ENCODE measurements at places on chromosomes 11 and 22.

DNA sequence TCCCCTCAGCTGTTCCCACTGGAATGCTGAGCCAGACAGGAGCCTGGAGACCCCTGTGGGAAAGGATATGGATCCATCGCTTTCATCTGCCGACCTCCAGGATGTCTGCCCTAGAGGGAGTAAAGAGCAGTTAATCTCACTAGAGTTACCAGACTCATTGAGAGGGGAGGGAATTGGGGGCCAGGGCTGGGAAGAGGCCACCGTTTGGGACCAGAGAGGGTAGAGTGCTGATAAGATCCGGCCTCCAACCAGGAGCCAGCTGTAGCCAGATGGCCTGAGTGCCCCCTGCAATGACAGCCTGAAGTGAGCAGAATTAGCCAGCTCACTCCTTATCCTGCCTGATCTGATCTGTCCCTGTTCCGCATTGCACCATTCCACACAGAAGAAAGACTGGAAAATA, 3.7 kb upstream of the APLNR start:
- DNase-seq: no peak

DNA sequence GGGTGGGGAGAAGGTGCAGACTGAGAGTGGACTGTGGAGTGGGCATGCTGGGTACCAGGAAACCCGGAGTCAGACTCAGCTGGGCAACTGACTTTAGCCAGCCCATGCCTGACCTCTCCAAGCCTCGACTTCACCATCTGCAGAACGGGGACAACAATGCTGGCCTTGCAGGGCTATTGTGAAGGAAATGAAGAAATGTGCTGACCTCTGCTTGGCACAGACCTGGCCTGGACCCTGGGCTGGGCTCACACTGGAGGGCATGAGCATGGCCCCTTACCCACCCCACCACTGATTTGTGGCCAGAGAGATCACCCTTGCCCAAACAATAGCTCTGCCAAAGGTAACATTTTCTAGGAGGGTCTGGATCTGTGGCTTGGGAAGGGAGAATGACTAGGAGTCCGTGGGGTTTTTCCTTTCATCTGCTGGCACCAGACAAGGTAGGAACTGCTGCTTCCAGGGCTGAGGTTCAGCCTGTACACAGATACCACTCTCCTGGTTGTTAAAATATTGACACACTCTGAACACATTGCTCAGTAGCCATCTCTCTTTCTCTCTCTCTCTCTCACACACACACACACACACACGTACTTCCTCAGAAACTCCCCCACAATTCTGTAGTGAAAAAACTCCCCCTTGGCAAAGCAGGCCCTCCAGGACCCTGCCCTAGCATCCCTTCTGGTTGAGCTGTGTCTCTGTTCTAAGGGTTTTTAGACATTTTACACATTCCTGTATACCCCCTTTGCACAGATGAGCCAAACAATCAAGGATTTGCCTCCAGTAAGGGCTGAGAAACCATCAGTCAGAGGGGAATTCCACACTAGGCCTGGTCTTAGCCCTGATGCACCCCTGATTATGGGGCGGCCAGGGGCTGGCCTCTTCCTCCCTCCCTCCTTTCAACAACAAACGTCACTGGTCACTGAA, 1.0 kb downstream of the MOGAT2 start:
- DNase-seq: no peak

DNA sequence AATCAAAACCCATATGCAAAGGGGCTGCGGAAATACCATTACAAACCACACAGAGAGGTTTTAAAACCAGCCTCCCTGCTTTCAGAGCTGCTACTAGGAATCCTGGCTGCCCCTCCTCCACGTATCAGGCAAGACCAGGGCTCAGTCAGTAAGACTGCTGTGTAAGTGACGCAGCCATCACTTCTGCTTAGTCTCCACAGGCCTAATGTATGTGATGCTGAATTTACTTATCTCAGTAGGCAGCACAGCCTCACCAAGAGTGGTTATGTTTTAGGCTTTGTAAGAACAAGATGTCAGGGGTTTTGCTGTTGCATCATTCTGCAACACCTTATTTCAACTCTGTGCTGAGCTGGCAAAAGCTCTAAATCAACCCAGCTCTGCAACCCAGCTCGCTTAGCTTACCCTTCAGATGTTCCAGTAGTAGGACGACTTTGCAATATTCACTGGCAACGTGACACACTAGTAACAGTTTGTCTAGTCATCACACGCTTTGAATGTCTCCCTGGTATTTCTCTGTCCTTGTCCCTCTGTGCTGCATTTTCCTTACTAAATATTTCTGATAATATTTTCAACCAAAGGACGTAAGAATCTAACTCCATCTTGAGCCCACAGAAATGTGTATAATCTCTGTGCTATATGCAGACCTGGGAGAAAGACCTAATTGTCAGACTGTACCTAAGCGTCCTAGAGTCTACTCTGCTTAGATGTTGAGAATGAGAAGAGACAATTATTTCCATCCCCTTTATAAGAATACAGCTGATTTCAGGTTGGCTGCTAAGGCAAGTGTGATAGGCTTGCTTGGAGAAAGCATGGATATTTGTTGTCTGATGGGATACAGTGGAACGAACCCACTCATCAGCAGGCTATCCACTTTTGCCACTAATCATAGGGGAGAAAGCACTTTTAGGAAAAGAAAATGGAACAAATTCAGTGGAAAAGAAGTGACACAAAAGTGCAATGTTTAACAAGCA, 72.2 kb downstream of the LARGE2 start:
- no peak for DNase-seq

DNA sequence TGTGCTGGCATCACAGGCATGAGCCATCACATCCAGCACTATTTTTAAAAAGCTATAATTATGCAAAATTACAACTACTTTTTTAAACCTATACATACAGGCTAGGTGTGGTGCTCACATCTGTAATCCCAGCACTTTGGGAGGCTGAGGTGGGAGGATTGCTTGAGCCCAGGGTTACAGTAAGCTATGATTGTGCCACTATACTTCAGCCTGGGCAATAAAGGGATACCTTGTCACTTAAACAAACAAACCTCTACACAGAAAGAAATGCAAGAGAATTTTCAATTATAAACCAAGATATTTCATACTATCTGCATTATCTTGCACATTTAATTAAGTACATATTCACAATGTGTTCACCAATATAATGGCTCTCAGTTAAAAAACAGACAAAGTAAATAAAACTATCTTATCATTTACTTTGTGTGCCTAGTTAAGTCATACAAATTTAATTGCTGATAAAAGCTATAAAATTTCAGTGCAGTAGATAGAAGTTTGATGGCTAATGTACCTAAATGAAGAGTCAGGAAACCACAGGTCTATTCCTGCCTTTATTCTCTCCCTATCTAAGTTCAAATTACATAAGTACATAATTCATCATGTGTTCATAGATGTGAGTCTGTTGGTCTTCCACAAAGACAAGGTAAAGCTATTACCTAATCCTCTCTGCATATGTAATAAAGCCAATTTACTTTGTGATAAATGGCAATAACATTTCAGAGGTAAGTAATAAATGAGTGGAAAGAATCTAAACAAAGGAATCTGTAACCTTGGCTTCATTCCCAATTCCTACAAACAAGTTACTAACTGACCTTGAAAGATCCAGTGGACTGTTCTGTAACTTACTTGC, 9.0 kb upstream of the RDX start:
- no peak for DNase-seq

DNA sequence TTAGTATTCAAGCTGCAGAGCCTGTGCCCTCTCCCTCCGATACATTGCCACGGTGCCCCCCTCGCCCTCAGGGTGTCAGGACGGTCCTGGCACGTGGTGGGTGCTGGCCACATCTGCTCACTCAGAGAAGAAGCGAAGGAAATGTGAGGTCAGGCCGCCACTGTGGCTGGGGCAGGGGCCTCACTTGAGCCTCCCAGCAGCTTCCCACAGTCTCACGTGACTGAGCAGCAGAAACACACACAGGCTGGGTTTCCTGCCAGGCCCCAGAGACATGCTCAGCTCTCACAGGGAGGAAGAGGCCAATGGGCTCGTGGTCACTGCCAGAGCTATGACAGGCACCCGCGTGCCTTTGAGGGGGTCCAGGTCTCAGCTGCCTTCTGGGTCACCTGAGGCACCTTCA, 37.9 kb upstream of the PRR5 start:
- DNase-seq: peak; percentile 26

- DNase-seq: no peak
These were observed 108.0 kb upstream of the CADM1 start for GRCh38 chr11:115612046-115612730.

DNA sequence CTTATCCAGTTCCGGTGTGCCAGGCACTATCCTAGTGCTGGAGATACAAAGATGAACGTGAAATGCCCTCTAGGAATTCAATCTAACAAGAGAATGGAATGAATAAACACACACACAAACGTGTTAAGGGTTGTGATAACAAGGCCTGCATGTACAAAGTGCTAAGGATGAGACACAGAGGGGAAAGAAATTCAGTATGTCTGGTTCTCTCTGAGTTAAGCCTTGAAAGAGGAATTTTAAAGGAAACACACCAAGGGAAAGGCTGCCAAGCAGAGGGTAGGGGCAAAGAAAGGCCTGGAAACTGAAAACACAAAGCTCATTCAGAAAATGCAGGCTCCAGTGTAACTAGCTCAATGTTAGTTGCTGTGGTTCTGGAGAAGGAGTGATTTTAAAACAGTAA, 4.2 kb downstream of the CHKA start:
- no peak for DNase-seq

DNA sequence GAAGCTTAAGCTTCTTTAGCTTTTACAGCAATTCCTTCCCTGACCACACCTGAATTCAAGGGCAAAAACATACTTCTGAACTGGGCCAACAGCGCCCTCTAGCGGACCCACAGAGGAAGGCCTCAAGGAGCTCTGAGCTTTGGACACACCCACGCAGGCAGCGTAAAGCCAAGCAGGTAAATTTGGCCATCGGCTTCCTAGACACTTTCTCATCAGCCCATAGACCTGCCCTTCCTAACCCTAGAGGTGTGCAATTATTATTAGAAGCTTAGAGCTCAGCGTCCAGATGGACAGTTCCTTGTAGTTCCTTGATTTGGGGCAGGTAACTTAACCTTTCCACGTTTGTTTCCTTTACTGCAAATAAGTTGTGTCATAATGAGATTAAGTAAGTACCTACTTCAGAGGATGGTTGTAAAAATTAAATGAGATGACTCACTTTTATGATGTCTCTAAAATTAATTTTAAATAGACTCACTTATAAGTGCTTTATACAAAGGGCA, 25.7 kb upstream of the HMGXB4 start:
- DNase-seq: peak; percentile 74

DNA sequence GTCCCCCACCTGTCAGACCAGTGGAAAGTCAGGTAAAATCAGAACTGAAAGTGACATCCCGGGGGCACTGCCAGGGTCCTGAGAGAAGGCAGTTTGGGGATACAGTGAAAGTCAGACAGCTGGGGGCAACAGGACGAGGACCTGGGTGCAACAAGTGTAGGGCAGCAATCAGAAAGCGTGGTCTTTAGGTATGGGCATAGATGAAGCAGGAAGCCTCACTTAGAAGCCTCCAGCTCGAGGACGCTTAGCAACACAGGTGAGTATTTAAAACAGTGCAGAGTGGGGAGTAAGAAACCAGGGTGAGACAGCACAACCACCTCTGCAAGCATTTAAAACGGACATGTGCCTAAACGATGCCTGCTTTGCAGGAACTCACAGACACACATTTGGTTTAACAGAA, 64.6 kb upstream of the POU2AF1 start:
- DNase-seq: no peak

DNA sequence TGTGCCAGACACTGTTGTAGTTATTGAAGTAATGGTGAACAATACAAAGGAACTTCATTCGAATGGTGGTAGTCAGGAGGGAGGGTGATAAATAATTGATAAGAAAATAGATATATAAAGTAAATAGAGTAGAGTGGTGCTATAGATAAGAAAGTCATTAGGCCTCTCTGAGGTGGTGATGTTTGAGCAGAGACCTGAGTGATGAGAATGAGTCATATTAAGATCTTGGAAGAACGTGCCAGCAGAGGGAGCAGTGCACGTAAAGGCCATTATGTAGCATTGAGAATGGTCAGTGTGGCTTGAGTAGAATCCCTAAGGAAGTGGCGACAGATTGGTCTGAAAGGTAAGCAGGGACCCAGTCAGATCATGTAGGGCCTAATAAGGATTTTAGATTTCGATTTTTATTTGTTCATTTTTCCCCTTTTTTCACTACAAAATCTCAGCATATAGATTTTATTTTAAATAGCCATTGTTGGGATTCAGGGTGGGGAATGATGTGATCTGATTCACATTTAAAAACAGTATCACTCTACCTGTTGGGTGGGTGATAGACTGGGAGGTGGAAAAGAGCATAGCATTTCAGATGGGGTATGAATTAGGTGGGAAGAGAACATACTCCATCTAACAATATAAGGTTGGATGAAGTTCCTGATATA, 44.7 kb downstream of the CCDC90B start:
- no peak for DNase-seq

- DNase-seq: no peak
These were observed 58.1 kb downstream of the PPFIA1 start for GRCh38 chr11:70328556-70328955.

- DNase-seq: no peak
These were observed 4.2 kb downstream of the GAL3ST3 start for GRCh38 chr11:66044757-66045156.

DNA sequence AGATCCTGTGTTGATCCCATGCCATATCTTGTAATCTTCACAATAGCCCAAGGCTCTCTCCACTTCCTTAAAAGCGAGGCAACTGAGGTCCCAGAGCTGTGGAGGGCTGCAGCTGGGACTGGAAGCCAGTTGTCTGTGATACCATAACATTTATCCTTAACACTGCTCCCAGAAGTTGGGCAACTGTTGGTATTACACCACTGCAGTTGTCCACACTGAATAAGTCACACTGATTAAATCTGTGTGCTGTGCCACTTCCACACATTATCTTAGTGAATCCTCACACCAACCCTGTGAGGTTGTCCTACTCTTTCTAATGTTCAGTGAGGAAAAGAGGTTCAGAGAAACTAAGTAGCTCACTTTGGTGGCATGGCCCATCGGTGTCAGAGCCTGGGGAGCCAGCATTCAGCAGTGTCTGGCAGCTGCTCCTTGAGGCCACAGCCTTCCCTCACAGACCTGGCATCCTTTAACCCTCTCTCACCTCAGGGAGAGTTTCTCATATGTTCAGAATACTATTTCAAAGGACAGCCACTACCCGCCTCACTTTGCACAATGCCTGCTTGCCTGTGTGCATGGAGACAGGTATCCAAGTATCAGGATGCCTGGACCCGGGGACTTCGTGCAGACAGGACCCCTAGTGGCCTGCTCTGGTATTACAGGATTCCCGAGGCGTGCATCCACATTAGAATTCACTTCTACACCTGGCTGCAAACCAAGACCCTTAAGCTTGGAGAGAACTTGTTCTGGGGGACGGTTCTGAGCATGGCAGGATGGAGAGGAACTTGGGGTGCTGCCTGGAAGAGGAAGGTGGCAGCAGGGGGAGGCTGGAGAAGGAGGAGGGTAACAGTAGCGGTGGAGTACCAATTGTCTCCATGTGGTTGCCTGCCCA, 221.9 kb upstream of the TBCEL start:
- DNase-seq: peak; percentile 35

GRCh38 chr22:42926104-42926503, 69.0 kb upstream of the ARFGAP3 start:
- DNase-seq: no peak

DNA sequence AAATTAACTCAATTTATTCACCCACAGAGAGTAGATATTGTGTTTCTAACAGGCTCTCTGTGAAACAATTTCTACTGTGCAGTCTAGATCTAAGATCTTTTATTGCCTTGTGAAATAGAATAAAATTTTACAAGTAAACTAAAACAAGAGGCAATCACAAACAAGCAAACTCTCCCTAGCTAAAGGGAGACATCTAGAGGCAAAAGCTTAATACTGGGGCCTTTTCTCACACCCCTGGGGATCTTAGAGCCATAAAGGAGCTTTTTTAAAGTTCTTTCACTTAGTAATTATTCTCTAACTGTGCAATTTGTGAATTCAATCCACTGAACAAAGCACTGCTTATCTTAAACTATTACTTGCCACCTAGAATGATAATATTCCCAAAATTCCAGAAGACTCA, 19.7 kb downstream of the ALG9 start:
- DNase-seq: no peak
